ENCODE measurements at places on chromosomes 5 and 9. TPM values are rescaled to one million over a fixed set of nuclear protein-coding genes. Genes with fewer than 3 reads are reported as not detected.

GRCh38 chr9:120893611-120894307 lies 16.8 kb upstream of the PHF19 start:
- no peak for DNase-seq

DNA sequence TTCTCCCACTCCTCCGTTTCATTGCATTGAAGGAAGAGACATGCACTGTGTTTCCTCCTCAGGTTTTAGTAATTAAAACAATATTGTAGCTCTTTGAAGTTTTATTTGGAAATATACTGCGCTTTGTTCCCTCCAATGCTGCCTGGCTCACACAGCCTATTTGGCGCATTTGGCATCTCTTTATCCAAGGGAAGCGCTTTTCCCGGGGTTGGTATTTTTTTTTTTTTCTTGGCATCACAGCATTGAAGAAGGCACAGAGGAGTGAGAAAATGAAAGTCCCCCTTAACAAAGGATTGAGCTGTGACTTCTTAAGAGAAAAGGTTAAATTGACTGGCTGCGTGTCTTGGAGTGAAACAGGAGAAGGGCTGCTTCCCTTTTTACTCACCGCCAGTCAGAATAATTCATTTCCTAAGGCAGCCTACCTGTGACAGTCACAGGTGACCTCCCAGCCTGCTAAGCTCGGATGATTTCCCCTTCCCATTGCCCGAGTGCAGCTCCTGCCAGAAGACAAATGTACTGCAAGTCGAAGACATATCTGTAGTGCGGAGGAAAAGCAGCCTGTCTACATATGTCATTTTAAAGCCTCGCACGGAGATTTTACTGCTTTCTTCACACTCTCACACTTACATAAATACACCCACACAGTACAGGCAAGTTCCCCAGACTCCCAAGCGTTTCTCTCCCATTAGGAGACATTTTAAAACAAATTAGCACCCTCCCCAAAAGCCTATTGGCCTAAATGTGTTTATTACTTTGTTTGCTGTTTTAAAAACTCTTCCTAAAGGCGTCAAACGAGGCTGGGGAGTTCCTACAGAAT lies 665.5 kb upstream of the ZNF608 start:
- DNase-seq: peak; percentile 24

DNA sequence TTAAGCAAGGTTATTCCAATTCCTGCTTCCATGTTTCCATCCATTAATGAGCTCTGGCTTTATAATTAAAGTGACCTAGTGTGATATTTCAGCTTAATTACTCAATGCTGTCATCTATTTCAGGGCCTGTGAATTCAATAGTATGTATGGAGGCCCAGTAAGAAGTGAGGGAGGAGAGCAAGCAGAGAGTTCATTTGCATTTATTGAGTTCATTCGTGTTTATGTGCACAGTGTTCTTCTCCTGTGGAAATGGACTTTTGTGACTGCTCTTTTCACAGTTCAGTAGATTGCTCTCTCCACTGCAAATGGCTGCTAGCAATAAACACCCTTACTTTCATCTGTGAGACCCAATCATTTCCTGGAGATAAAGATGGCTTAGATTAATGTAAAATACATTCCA lies 130.9 kb downstream of the CEMIP2 start:
- no peak for DNase-seq

- no peak for DNase-seq
Measured at GRCh38 chr5:175521313-175521833, 43.0 kb downstream of the SFXN1 start.

- no peak for DNase-seq
Measured at GRCh38 chr9:105216440-105217178, 27.8 kb upstream of the SLC44A1 start.

Gene ZNF608
- 98.9 TPM for polyA plus RNA-seq
